COR-L47 (cell line): ENCODE measurements at places on chromosomes 7 and 10.

- no peak for DNase-seq
These were observed 139.4 kb upstream of the PHYHIPL start for GRCh38 chr10:59037018-59037389.

DNA sequence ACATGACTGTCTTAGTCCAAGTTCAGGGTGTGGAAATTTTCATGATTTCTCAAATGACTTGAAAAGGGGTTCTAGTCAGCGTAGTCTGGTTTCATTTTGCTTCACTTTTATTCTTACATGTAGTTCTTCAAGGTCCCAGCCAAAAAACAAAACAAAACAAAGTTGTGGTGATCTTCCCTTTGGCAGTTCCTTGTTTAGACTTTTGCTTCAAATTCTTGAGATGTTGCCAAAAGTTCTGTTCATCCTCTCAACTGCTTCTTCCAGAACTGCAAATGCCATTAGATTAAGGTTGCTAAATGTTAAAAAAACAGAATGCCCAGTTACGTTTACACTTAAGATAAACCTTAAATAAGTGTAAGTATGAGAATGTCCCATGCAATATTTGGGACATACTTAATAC, 370.8 kb upstream of the LRRTM3 start:
- no peak for DNase-seq

GRCh38 chr7:155425887-155426286, 32.0 kb upstream of the EN2 start:
- no peak for DNase-seq

DNA sequence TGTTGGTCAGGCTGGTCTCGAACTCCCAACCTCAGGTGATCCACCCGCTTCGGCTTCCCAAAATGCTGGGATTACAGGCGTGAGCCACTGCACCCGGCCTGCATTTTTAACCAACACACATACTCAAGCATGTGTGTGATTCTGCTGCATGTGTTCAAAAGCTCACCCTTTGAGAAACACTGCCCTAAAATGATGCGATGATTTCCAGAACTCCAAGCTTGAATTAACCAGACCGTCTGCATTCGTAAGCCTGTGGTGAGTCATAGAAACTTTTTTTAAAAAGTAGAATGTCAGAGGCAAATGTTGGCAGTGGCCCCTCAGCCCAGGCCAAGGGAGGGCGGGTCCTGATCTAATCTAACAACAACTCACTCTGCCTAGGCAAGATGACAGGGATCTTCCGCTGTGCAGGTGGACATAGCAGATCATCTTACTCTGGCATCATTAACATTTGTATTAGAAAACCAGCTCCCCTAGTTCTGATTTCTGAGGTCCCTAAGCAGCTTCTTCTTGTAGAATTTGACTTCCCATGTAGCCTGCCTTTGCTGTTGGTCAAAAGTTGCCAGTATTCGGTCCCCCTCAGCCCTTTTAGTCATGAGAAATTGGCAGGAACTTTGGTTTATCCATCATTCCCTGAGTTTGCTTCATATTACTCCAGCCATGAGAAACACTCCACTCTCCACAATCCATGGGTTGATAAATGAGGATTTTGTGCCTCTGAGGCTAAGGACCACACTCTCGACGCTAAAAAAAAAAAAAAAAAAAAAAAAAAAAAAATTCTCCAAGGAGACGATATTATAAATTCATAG, 190.4 kb downstream of the SKIDA1 start:
- DNase-seq, result no peak

DNA sequence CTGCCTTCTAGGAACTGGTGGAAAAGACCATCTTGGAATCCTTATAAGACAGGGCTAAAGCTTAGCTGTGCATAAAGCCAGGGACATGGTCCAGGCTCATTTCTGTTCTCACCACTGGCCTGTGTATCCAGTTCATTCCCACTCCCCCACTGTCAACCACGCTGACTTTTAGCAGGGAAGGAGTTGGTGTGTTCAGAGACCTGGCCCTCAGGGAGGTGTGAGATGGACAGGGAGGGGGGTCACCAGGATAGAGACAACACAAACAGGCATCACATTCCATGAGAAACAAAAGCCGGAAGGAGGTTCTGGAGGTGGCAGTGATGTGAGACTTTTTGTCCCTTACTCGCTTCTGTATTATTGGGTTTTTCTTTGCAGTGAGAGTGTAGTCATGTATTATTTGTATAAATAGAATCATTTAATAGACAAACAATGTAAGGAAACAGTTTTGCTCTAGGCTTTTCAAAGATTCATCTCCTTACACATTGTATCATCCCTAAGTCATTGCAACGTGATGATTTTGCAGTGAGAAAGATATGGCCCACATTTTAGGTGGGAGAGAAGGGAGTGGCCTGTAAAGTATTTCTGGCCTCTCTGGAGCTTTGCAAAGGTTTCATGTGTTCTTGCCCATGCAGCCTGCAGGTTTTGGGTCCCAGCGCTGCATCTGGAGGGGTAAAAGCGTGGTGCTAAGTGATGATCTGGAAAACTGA, 52.0 kb downstream of the EEPD1 start:
- DNase-seq, result no peak

DNA sequence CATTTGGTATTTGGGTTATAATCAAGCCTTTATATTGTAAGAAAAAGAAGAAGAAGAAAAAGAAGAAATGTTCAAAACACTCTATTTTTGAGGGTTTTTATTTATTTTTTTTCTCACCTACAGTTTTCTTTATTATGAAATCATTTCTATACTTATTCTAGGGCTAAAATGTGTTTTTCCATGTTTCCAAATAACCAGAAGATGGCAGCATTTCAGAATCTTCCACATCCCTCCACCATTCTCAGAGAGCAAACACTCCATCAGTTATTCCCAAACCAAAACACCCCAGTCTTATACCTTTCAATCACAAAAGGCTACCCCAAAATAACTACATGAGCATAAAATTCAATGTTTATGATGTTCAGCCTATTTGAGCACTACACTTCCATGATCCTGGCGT, 38.7 kb upstream of the PPP1R17 start:
- peak; percentile 12 for DNase-seq

GRCh38 chr10:29802171-29802570, 167.4 kb upstream of the SVIL start:
- DNase-seq, result no peak

DNA sequence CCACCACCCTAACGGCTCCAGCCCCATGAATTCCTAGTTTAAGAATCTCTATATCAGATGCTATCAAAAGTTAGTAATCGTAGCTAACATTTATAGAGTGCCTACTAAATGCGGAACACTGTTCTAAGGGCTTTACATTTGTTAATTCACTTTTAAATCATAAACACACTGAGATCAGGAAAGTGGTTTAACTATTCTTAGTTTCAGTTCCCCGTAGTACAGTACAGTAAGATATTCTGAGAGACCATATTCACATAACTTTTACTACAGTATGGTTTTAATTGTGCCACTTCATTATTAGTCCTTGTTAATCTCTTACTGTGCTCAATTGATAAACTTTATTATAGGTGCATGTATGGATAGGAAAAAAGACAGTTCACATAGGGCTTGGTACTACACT, 22.5 kb downstream of the SYPL1 start:
- no peak for DNase-seq

GRCh38 chr7:137956591-137956990, 45.3 kb downstream of the CREB3L2 start:
- no peak for DNase-seq

- DNase-seq, result no peak
These were observed 14.8 kb downstream of the TSPAN12 start for GRCh38 chr7:120843109-120843508.

GRCh38 chr7:20783125-20783699, 3.5 kb downstream of the SP8 start:
- no peak for DNase-seq

- no peak for DNase-seq
These were observed 11.5 kb upstream of the GRM8 start for GRCh38 chr7:127264219-127264618.

DNA sequence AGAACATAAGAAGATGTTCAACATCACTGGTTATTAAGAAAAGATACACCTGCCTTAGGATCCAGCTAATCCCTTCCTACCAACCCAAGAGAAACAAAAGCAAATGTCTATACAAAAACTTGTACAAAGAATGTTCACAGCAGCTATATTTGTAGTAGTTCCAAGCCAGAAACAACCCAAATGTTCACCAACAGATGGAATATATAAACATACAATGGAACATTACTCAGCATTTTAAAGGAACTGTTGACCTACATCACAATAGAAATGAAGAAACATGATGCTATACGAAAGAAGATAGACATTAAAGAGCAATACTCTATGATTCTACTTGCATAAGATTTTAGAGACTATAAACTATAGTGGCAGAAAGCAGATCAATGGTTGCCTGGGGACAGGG, 149.4 kb downstream of the ZNF438 start:
- DNase-seq, result no peak

- DNase-seq, result no peak
These were observed 122.9 kb upstream of the BET1 start for GRCh38 chr7:94127026-94127425.

GRCh38 chr7:123844712-123845219, at the start of gene HYAL4:
HYAL4 (plus strand) TSS chr7:123845169; CDS start chr7:123868274, 23,105 bp downstream.
- DNase-seq, result no peak

DNA sequence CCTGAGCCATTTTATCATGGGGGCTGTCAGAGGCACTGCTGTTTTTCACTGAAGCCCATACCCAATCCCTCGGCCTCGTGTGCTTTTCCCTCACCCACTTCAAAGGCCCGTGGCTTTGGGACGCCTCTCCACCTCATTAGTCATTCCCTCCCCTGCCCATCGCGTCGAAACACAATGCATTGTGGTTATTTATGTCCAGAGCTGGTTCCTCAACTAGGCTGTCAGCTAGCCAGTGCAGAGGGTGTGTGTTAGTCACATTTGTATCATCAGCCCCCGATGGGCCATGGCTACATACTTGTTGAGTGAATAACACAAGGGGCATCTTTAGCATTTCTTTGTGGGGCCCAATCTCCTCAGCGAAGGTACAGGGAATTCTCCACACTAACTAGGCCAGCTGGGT, 3.8 kb upstream of the CRCP start:
- DNase-seq, result no peak

DNA sequence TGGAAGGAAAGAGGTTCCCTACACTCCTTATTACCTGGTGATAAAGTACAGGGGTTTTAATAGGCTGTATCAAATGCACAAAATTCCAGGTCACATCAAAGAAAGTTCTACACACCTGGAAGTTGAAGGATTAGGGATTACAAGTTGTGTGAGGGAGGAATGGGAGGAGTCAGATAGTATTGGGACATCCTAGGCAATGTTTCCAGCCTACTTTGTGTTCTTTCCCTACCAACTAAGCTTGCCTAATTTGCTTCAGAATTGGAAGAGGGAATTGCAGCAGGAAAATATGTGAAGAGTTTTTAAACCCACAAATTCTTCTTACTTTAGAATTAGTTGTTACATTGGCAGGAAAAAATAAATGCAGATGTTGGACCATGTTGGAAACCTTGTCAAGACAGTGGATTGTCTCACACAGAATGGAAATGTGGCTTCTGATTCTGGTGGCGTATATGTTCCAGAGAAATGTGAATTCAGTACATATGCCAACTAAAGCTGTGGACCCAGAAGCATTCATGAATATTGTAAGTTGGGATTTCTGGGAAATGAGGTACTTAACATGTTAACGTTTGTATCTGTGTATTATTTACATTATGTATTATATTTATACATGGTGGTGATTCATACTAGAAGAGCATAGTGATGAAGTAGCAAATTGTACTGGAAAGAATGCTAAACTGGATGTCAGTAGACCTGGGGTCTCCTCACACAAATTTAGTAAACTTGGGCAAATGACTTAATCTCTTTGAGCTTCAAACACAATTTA, at the start of gene LIPM:
LIPM (plus strand) TSS at position 208 of the 763 bp plus-strand sequence; CDS start at position 375, 167 bp downstream.
- DNase-seq, result no peak

- DNase-seq, result no peak
These were observed 13.0 kb upstream of the PPP1R35 start for GRCh38 chr7:100449190-100449795.

GRCh38 chr7:17716816-17717215, 223.5 kb downstream of the SNX13 start:
- no peak for DNase-seq

GRCh38 chr7:149199234-149199995, 4.1 kb downstream of the ZNF282 start:
- DNase-seq, result no peak

DNA sequence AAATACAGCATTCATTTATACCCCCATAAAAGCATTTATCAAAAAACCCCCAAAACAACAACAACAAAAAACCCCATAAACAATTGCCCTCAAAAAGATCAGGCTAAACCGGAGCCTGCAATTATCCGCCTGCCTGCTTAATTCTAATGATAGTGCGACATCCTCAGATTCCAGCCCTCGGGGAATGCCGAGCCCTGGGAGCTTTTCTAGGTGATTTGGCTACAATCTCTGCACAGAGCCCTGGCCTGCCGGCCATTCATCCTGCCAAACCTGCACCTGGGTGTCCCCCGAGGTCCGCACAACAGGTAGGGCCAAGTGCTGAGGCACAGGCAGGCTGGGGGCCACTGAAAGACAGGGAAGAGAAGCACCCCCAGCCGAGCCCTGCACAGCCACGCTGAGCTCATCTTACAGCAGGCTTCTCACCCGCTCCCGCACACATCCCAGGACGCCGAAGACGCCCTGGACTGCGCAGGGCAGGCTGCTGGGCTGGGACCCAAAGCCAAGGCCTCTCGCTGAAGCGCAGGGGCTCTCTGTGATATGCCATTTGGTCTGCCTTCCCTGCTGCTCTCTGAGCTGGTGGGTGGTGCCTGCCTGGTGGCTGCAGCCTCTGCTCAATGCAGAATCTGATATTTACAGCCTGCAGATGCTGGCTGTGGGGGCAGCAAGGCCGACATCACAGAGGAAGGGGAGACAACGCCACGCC, 57.5 kb downstream of the CAMK2B start:
- DNase-seq, result peak; percentile 28

DNA sequence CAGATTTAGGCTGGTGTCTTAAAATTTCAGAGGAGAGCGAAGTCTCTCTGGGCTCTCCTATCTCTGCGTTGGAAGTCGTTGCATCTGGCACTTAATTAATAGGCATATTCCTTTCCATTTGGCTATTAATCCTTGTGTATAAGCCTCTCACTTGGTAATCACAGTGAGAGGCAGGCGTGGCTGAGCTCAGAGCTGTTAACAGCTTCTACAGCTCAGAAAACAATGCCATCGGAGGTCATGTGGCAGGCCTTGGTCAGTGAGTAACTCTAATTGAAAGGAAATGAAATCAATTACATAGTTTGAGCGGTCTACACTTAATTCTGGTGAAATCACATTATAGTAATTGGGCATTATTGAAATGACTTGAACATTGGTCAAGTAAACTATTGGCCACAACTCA, 135.1 kb downstream of the DPY19L1 start:
- DNase-seq, result no peak

- no peak for DNase-seq
These were observed 314.9 kb upstream of the AUTS2 start for GRCh38 chr7:69283421-69283820.
